Vagina (tissue), 2 donors: ENCODE measurements at places on chromosomes 12 and 14.

GRCh38 chr12:43742106-43742505, 16.5 kb downstream of the PUS7L start:
- no peak for DNase-seq

DNA sequence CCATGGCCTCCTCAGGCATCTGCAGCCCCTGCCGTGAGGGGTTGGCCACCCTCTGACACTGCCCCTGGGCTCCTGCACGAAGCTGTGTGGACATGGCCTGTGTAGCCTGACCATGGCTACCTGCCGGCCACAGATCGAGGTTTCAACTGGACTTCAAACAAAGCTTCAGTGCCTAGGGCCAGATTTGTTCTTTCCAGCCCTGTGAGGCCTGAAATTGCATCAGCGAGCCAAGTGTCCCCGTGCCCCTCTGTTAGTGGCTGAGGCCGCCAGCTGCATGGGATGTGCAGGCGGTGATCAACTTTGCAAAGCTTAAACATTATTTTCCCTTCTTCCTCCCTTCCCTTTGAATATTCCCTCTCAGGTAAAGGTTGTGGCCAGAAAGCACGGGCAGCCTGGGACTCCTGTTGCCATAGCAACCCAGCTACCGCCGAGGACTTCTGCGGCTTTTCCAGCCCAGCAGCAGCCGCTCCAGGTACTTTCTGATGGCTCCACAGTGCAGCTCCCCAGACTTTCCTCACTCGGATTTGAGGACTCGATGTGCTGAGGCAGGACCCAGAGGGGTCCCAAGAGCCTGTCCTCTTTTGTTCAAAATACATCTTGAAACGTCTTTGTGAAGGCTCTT, 35.8 kb downstream of the DDX51 start:
- DNase-seq: no peak

DNA sequence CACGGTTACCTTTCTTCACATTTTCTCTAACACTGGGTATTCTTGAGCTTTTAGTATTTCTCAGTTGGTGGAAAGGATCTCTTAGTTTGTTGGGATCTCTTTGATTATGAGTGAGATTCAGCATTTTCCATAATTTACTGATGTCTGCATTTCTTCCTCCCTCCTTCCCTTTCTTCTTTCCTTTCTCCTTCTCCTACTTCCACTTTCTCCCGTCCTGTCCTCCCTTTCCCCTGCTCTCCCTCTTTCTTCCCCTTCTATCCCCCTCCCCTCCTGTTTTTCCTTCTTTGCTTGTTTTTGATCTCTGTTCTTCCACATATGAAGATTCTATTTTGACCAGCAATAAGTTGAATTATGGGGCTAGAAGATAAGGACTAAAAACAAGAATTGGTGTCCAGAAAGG, 66.9 kb downstream of the FUT8 start:
- no peak for DNase-seq

DNA sequence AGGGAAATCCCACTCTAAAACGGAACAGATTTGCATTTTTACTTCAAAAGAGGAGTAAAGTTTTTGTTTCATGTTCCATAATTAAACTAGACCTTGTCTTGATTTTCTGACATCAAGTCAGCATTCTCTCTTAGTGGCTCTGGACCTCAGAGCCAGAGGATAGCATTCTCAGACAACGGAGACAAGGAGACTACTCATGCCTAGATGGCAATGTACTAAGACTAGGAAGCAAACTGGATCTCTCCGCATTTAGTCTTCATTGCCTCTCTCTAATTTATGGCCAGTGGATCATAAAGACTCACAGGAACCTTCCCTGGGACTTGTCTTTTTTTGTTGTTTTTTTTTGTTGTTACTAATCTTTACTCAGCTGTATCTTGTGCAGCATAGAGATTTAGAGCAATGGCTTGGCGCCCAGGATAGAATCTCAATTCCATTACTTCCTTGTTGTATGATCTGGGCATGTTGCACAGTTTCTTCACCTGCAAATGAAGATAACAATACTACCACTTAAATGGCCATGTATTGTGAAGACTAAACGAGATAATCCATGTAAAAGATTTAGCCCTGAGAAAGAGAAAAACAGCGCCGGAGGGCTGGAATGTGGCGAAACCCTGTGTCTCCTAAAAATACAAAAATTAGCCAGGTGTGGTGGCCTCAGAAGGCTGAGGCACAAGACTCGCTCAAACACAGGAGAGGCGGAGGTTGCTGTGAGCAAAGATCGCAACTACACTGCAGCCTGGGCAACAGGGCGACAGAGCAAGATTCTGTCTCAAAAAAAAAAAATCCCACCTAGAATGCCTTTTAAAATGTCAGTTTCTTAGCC, 4.0 kb upstream of the GEMIN2 start:
- DNase-seq: no peak
